ENCODE measurements at places on chromosomes 4 and X.

DNA sequence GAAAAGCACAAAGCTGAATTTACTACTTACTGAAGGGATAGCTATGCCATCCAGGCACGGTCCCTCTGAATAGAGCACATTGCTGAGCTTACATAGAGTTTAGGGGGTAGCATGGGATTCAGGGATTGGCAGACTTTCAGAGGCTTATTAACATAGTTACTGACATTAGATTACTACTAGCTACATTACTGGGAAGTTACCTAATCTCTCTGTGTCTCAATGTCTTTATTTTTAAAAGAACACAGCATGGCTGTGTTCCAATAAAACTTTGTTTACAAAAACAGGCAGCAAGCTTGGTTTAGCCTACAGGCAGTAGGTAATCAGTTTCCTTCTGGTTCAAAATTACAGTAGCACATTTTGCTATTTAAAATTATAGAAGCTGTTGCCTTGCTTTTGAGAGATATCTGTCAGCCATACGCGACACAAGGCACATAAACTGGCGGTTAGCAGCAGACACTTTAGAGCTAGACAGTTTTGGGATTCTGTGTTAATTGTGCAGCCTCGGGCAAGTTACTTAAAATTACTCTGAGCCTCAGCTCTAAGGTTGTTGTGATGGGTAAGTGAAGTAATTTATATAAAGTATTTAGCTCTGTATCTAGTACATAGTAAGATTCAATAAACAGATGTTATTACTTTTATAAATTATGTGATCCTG lies 6.9 kb downstream of the KLHL8 start:
- DNase-seq, result no peak

DNA sequence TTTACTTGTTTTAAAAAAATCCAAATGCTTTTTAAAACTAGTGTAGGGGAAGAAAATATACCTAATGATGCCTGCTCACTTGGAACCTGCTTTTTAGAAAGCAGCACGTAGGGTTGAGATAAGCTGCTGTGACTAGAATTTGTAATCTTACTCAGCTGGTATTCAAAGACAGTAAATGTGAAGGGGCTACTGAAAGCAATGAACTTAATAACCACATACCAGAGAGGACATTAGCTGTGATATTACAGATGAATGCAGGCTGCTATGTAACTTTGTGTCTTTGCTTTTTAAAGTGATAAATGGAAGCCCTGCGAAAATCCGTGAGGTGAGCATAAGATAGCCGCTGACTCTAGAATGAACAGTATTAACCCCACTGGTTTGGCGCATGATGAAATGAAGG lies 124.1 kb downstream of the TRIML1 start:
- no peak for DNase-seq

GRCh38 chr4:119025916-119026661 lies 109.5 kb upstream of the MYOZ2 start:
- DNase-seq, result peak; percentile 90

- no peak for DNase-seq
These were observed 444.8 kb upstream of the SLIT2 start for GRCh38 chr4:19806865-19807264.

GRCh38 chr4:87442889-87443288 lies 20.5 kb downstream of the NUDT9 start:
- DNase-seq, result no peak

GRCh38 chrX:79107891-79108718 lies 36.4 kb upstream of the GPR174 start:
- DNase-seq, result no peak

DNA sequence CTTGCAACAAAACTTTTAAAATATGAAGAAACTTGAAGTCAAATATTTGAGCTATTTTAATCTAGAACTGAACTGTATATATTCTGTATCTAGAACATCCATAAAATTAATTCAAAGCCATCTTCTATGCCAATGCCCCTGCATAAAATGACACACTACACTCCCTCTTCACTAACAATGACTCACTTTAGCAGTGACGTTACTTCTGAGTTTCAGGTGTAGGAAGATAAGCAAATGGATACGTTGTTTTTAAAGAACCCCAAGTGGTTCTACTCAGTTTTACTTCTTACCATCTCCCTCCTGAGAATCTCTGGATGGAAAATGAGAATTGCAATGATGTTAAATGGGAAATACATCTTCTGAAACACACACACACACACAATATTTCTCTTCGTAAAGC lies 45.2 kb downstream of the CXXC4 start:
- no peak for DNase-seq

- DNase-seq, result no peak
These were observed 415.0 kb downstream of the CCSER1 start for GRCh38 chr4:90542216-90542615.

- DNase-seq, result no peak
These were observed 9.3 kb downstream of the PTPN13 start for GRCh38 chr4:86603311-86603885.

DNA sequence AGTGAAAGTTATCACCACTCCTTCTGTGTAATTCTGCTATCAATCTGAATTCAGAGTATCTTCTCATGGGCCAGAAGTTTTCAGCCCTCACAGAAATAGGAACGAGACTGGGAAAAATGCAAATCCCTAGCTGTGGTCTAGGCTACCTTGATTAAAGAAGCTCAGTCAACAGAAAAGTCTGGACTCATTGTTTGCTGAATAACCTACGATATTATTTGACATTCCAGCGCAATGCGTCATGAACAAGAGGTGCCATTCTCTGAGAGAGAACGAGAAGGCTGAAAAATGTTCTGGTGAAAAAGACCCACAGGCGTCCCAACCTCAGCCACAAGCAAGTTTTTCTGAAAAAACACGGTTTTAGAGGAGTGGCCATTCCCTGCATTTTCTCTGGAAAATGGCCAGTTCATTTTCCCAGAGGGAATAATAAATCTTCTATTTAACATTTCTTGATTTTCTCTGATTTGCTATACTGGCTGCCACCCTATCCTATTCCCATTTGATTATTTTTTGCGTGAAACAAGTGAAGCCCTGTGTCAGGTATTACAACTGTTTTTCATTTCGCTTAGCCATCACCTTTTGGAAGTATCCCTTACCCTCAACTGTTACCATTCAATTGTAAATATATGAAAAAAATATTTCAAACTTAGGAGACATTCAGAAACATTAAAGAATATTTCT lies 1117.6 kb upstream of the PRKX start:
- DNase-seq, result no peak

DNA sequence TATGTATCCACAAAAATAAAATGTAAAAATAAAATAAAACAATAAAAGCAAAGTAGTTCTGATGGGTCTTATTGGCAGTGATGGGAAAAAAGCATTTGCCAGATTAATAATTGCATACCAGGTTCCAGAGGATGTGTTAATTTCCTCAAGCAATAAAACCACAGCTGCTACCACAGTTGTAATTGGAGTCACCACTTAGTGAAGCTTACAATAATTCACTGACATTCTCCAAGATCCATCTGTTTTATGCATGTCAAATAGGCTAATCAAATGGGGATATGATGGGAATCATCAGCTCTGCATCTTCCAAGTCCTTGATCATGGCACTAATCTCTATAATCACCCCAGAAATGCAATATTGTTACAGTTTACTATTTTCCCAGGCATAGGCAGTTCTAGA lies 123.5 kb upstream of the EMCN start:
- DNase-seq, result no peak

DNA sequence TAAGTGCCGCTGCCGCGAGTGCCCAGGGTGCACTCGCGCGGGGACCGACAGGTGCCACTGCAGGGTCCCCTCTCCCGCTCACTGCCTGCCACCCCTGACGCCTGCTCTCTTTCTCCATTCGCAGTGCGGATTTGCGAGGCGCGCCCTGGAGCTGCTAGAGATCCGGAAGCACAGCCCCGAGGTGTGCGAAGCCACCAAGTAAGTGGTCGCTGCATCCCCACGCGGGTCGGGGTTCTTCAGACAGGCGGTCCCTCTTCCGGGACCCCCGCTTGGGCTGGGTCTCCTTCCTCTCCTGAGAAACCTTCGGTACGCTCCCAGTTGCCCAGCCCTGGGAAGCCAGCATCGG lies 547 bp downstream of the GUCY1A1 start:
- DNase-seq, result no peak

GRCh38 chr4:95422436-95422835 lies 126.3 kb downstream of the UNC5C start:
- no peak for DNase-seq

DNA sequence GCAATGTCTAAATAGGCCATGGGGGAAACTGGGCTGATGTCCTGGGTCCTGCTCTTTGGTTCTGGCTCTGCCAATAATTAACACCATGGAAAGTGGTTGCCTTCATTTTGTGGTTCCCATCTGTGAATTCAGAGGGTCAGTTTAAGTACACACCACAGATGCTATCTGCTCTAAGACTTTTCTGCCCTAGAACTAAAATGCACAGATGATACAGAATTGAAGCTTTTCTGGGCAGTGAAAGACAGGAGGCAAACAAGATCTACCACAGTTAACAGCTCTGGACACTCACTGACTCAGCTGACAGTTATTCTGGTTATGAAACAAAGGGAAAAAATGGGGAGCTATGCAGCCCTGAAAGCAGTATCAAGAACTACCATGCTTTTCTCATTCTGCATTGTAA lies 37.3 kb downstream of the APBB2 start:
- DNase-seq, result peak; percentile 59

- DNase-seq, result no peak
These were observed 54.9 kb downstream of the STX18 start for GRCh38 chr4:4486969-4487368.

DNA sequence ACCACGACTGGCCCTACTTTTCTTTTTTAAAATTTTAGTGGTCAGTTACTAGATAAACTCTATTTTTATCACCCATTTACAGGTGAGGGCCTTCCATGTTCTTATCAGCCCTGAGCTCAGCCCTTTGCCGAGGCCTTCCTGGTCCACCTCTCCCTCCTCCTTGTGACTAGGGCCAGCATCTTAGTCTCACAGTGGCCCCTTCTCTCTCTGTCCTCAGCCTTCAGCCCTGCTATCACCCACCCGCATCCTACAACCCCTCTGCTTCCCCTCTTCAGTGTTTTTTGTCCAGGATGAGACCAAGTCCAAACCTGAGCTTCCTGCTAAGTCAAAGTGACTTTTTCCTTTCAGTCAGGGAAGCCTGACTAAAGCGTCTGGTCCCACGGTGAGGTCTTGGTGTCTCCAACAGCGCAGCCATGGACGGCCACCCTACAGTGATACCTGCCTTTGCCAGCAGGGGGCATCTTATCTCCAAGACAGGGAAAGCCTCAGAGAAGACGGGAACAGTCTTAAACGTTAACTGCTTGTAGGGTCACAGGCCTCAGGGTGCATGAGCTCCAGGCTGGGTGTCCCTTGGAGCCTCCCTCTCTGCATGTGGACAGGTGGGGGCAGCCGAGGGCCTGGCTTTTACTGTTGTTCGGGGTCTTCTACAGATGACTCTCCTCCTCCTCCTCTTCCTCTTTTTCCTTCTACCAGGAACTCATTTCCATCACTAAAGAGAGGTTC lies 11.7 kb upstream of the GAGE10 start:
- no peak for DNase-seq

GRCh38 chr4:99457270-99457669 lies 22.1 kb upstream of the ADH7 start:
- no peak for DNase-seq

DNA sequence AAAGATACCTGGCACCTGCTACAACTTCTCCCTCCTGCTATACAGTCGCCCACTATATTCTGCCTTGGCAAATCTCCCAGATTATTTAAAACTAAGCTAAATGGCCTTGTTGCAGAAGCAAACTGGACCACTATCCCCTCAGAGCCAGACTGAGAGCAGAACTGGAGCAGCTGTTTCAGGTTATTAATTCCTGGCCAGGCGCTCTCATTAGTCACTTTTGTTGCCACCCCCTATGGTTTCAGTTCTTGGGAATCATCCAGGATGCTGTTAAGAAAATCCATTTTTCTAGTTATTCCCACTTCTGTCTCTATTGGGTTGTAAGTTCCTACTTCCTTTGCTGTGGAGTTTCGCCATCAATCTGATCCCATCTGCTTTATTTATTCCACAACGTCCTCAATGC lies 30.1 kb downstream of the ADGRA3 start:
- DNase-seq, result peak; percentile 56

GRCh38 chr4:74618659-74619058 lies 173.7 kb downstream of the AREG start:
- DNase-seq, result no peak

- DNase-seq, result no peak
These were observed 25.2 kb upstream of the ZFX start for GRCh38 chrX:24124244-24124799.

DNA sequence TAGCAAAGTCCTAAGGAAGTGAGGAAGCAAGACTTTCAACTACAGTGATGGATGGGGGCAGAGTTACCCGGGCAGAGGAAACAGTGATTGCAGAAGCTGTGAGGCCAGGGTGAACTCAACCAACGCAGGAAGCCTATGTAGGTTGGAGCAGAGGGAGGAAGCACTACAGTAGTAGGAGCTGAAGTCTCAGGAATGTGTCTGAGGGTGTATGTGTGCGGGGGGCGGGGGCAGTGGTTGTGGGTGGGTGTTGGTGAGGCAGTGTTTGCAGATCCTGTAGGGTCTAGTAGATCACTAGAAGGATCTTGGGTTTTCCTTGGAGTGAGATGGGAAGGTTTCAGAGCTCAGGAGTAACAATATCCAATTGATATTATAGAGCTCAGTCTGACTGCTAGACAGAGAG lies 9.9 kb upstream of the MID1 start:
- DNase-seq, result no peak

DNA sequence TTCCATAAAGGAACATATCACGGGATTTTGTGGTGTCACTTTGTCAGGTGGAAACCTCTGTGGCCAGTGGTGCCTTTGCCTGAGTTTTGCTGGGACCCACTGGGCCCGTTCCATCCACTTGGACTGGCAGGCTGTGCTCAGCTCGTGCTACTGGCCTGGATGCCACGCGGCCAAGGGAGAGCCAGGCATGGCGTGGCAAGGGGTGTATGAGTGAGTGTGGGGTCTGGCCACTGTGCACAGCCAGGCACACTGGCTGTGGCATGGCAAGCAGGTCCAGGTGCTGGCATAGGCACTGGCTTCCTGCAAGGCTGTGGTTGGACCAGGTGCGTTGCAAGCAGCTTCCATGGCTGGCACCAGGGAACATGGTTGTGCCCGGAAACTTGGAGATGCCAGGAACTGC lies 60.8 kb downstream of the TBCK start:
- DNase-seq, result no peak

Measured in AG09309 (cell line).